Kidney tubule cell (primary cell): ENCODE measurements at places on chromosomes 3 and 15.
A peak's percentile ranks its signal among the peaks of the same experiment; 100 is the strongest.

DNA sequence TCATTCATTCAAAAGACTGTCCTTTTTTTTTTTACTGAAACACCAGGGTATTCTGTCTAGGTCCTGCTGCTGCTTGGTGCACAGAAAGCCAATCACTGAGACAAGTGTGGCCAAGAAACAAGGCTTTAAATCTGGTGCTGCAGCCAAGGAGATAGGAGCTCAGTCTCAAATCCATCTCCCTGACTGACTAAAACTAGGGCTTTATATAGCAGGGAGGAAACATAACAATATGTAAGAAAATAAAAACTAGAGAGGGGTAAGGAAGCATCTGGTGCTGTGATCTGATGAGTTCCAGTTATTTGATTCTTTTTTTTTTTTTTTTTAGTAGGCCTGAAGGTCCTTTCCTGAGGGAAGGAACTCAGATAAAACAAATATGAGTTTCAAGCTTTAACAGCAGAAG, 139.8 kb downstream of the ATG7 start:
- DNase-seq = no peak

GRCh38 chr3:43969944-43970343, 271.7 kb upstream of the TOPAZ1 start:
- no peak for DNase-seq

GRCh38 chr3:26346497-26346896, 276.1 kb upstream of the LRRC3B start:
- DNase-seq = no peak

DNA sequence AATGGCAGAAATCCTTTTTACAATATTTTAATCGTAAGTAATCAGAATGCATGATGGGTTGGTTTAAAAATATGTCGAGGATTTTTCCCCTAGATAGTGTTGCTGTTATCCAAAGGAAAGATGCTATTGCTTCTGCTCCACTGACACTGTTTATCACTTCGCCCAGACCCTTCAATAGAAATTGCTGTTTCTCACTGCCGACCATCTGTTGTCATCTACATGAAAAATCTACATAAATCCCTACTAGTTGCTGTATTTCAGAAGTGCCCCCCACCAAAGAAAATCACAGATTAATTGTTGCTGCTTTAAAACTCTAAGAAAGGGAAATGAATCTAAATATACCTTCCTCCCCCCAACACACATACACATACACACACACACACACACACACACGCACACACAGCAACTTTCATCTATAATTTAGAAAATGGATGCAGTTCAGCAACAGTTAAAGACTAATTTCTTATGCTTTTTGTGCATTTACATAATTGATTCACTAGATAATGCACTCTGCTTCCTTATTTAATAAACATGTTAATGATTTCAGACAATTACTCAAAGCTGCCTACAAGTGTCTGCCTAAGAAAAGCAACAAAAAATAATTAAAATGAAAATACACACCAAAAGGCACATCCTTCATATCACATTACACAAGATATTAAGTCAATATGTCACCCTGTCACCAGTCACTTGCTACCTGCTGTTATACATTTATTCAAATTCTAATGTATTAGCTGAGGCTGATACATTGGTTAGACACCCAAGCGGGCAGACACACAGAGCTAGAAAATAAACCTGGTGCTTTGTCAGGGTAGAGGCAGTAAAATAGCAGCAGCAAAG, 82.8 kb downstream of the RORA start:
- DNase-seq = no peak

GRCh38 chr3:188575501-188575900, 421.5 kb downstream of the LPP start:
- DNase-seq = no peak

DNA sequence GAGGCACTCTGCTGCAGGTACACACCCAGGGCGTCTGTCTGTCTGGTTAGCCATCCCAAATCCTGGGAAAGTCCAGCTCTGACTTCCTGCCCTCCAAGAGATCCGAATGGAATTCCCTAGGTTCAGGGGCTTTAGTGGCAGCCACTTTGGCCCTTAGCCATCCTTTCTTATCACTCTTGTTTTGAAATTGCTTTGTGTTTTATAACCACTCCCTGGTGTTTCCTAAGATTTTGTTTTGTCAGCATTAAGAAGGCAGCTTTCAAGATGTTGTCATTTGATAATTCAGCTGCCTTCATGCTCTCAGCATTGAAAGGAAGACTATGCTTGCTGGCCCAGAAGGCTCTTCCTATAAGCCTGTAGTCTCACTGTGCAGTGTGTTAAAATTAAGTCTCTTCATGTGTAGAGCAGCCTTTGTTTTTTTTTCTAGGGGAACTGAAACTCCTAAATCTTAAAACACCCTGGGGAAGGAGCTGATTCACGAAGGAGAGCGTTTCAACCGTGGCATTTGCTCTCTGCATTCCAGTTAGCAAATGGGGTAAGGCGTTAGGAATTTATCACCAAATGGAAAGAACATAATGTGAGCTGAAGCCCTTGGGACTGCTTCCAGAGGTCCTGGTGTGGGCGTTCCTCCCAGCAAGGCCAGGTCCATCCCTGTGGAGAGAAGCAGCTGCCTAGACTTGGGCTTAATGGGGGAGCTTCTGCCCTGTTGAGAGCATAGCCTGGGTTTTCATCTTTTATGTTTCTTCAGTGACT, 14.2 kb upstream of the CLEC3B start:
- DNase-seq = peak; percentile 91

DNA sequence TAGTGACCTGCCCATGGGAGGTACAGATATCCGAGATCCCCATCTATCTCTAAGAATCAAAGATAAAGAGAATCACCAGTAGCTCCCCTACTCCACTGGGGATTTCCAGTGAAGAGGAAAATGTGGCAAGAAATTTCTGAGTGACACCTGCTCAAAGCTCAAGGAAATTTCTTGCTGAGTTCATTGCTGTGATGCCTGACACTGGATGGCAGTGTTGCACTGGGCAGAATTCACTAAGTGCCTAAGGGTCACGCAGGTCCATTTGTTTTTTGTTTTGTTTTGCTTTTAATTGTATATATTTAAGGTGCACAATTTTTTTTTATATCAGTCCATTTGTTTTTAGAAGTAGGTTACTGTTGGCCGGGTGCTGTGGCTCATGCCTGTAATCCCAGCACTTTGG, 109.5 kb upstream of the KCNAB1 start:
- peak; percentile 15 for DNase-seq

GRCh38 chr3:138964264-138964663, 17.2 kb downstream of the FOXL2NB start:
- no peak for DNase-seq

GRCh38 chr3:73432023-73432705, 192.6 kb downstream of the PDZRN3 start:
- DNase-seq = peak; percentile 57

DNA sequence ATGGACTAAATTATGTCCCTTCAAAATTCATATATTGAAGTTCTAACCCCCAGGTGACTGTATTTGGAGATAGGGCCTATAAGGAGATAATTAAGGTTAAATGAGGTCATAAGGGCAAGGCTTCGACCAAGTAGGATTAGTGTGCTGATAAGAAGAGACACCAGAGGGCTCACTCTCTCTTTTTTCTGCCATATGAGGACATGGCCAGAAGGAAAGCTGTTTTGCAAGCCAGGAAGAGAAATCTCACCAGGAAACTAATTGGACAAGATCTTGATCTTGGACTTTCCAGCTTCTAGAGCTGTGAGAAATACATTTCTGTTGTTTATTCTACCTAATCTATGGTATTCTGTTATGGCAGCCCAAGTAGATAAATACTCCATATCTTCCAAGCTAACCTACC, 503.6 kb upstream of the NAALADL2 start:
- peak; percentile 46 for DNase-seq

- peak; percentile 31 for DNase-seq
These were observed 964.7 kb downstream of the ROBO2 start for GRCh38 chr3:78004571-78004970.

GRCh38 chr15:73633991-73634495, 854 bp upstream of the NPTN start:
- peak; percentile 94 for DNase-seq

- peak; percentile 70 for DNase-seq
These were observed 14.2 kb downstream of the RAB8B start for GRCh38 chr15:63203451-63204090.

DNA sequence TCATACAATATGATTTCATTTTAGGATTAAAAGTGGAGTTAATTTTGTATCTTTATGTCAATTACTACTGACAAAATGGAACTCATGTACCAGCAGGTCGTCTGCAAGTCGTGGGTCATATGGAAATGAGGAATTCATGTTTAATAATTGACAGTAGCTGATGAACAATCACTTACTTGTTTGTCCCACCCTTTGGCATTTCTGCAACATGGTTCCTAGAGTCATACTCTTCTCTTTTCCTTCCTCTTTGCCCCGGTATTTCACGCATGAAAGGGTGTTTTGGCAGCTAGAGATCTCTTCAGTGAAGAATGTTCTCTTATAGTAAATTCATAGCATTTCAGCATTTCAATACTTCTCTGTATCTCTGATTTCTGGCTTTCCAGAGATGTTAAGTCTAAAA, 133.3 kb upstream of the SLC24A5 start:
- peak; percentile 68 for DNase-seq

GRCh38 chr15:90222547-90222946, 11.2 kb downstream of the CIB1 start:
- peak; percentile 60 for DNase-seq

DNA sequence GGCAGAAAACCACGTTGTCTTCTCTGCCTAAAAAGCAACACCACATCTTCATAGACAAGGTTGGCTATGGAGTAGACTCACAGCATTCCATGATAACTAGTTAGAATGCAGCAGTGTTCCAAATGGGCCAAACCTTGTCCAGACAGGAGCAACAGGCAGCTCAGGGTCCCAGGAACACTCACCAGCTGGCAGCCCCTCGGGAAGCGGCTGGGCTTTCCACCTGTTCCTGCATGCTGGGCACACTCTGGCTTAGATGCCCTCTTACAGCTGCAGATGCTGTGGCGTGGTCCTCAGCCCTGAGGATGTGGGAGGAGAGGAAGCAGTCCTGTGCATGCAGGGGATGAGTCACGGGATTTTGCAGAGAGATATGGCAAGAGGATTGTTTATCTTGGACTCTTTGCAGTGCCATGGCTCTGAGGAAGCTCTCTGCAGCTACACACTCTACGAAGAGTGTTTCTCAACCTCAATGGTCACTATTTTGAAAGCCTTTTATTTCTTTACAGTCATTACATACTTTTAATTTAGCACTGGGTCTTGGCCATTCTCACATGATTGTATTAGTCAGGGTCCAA, 11.3 kb downstream of the NRROS start:
- DNase-seq = peak; percentile 74

DNA sequence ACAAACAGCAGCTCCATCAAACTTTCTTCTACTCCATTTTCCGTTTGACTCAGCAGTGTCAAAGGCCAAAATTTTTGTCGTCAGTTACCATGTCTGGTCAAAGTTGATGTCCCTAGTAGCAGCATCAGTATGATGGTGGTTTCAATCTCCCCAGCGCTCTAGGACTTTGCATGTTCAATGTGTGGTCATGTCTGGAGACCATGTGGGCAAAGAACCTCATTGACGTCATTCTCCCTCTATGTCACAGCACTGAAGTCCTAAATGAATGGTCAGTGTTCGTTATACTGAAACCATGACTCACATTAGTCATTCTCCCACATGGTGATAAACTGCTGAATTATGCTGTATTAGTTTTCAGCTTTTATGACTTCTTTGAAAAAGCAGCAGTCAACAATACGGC, 23.2 kb downstream of the SHC4 start:
- DNase-seq = peak; percentile 98

- DNase-seq = no peak
These were observed 39.1 kb downstream of the OCA2 start for GRCh38 chr15:28060005-28060404.

DNA sequence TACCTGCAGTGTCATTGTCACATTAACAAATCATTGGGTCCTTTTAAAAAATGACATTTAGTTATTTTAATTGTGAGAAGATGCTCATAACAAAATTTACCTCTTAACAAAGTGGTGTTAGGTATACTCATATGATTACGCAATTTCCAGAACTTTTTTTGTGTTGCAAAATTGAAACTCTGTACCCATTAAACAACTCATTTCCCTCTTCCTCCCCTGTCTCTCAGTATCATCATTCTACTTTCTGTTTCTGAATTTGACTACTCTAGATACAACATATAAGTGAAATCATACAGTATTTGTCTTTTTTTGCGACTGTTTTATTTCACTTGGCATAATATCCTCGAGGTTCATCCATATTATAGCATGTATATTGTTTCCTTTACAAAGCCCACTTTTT, 58.7 kb upstream of the CHST2 start:
- no peak for DNase-seq

- peak; percentile 17 for DNase-seq
These were observed 115.2 kb upstream of the TMCO5A start for GRCh38 chr15:37819191-37819590.

GRCh38 chr3:189834462-189834861, 203.3 kb downstream of the TP63 start:
- DNase-seq = no peak

DNA sequence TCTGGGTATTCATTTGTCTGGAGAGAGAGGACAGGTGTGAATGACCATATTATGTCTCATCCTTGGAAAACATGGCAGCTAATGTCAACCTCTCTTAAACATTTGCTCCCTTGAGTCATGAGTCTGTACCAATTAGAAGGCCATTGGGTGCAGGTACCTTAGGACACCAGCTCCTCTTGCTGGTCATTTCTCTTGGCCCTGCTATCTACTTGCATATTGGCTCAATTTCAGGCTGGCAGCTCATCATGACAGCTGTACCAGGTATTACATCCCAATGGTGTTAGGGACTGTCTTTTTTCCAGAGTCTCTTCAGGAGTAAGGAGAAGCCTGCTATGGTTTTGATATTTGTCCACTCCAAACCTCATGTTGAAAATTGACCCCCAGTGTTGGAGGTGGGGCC, 92.2 kb upstream of the ANKRD28 start:
- peak; percentile 34 for DNase-seq

DNA sequence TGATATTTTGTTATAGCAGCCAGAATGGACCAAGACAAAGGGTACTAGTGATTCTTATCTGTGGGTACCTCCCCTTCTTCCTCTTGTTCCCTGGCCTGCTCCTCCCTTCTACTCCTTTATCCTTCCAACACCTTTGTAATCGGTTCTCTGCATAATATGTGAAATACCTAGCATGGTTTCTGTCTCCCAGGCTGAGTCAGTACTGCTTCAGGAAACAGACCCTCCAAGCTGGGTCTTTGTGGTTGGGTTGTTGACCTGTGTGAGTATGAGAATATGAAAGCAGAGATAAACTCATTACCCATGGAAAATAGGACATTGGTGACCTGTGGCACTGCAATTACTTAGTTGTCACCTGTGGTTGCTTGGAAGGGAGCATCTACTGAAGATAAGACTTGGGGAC, 69.3 kb upstream of the KLF13 start:
- DNase-seq = peak; percentile 19

DNA sequence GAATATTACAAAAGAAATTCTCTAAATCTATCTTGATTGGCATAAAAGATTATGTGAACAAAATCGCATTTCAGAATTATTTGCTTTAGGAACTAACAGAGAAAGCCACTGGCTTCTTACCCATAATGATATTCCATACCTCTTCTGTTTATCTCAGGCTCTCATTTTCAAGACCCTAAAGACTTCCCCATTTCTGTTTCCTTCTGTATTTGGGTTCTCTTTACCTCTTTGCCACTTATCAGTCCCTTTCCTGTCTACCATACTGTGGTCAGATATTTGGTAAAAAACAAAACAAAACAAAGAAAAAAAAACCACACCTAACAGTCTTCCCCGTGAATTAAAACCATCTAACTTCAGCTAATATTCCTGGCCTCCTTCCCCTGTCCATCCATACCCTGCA, 108.5 kb downstream of the LRRC28 start:
- DNase-seq = no peak

- DNase-seq = no peak
These were observed 169.2 kb upstream of the TGFBR2 start for GRCh38 chr3:30437171-30437601.

- DNase-seq = no peak
These were observed 9.9 kb downstream of the FAM3D start for GRCh38 chr3:58656631-58657030.
